CD8-positive, alpha-beta memory T cell (primary cell): ENCODE measurements at places on chromosomes 16 and 17. TPM values are rescaled to one million over a fixed set of nuclear protein-coding genes. Genes with fewer than 3 reads are reported as not detected.

The EVPL gene
- 0.11 TPM for total RNA-seq

DNA sequence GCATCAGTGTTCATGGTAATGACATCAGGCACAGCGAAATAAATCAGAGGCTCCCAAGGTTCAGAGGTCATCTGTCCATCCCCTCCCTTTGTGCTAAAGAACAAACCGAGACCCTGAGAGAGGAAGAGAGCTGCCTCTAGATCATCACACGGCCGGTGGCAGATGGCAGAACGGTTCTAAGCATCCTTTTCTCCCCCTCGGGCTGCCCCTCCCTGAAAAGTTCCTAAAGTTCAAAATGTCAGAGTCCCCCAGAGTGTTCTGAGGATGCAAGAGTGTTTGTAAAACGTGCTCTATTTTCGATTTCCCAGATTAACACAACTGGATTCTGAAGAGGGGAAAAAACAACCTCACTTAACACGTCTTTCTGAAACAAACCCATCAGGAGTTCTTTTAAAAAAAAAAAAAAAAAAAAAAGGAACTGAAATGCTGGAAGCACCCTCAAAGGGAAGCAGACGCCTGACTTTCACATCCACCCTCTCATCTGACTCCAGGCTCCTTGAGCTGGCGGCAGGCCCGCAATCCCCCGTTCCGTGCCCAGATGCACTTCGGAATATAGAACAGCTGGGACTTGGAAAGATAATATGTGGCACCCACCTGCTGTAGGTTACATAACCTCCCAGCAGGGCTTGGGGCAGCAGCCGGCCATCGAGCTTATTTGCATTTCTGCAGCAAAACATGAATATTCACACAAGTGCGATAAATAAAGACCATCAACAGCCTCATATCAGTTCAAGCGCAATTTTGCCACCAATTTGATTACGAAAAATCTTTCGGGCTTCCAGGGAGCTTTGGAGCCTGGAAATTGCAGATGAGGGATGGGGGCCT lies 115.5 kb upstream of the SMURF2 start:
- no peak for DNase-seq

DNA sequence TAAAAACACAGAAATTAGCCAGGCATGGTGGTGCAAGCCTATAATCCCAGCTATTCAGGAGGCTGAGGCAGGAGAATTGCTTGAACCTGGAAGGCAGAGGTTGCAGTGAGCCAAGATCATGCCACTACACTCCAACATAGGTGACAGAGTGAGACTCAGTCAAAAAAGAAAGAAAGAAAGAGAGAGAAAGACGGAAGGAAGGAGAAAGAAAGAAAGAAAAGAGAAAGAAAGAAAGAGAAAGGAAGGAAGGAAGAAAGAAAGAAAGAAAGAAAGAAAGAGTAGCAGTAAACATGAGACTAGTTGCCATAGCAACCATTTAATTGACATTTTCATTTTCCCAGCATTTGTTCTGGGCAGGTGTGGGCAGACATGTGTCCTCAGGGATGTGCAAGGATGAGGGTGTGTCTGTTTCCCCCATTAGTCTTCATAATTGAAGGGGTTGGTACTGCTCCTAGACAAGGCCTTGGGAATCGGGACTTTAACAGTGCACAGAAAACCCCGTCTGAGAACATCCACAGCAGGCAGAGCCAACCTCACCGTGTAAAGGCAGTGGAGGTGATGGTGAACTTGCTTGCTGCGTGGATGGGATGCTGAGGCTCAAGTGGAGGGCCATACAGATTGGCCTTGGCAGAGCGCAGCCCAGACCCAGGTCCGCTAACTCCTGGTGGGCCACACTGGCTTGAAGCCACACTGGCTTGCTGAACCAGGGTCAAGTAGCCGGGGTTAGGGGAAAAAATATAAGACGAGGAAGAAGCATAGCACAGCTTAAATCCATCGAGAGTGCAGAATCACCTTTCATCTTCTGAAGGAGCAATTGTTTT lies 35.2 kb upstream of the KIFC3 start:
- DNase-seq = no peak

- no peak for DNase-seq
These were observed 21.6 kb upstream of the ADCY7 start for GRCh38 chr16:50244504-50245416.

The KRTAP16-1 gene
- total RNA-seq = not detected

The TEKT3 gene
- not detected for total RNA-seq

GRCh38 chr16:84986879-84987278 lies 24.5 kb downstream of the ZDHHC7 start:
- no peak for DNase-seq

DNA sequence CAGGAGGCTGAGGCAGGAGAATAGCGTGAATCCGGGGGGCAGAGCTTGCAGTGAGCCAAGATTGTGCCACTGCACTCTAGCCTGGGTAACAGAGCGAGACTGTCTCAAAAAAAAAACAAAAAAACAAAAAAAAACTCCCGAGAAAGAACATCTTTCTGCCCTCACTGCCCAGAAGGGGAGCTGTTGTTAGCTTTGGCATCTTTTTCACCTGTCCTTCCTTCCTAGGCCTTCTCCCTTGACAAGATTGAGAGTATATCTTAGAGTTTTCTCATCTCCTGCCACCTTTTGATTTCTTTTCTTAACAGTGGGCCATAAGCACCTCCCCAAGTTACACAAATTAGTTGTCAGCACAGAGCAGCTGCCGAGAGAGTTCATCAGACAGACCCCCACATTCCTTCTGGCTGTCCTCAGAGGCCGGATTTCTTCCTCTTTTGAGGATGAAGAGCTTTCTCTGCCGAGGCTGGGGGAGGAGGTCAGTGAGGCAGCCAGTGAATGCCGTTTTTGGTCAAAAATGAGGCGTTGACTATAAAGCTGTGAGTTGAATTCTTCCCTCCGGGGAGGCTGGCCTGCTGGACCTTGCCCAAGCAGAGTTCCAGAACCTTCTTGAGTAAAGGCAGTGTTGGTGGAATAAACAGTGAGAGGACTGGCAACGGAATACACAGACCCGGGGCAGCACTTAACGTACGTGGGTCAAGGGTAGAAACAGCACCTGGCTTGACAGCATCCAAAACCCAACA lies 127.0 kb downstream of the ABCC6 start:
- DNase-seq = no peak

The SPIRE2 gene
- 0.37 TPM for total RNA-seq

DNA sequence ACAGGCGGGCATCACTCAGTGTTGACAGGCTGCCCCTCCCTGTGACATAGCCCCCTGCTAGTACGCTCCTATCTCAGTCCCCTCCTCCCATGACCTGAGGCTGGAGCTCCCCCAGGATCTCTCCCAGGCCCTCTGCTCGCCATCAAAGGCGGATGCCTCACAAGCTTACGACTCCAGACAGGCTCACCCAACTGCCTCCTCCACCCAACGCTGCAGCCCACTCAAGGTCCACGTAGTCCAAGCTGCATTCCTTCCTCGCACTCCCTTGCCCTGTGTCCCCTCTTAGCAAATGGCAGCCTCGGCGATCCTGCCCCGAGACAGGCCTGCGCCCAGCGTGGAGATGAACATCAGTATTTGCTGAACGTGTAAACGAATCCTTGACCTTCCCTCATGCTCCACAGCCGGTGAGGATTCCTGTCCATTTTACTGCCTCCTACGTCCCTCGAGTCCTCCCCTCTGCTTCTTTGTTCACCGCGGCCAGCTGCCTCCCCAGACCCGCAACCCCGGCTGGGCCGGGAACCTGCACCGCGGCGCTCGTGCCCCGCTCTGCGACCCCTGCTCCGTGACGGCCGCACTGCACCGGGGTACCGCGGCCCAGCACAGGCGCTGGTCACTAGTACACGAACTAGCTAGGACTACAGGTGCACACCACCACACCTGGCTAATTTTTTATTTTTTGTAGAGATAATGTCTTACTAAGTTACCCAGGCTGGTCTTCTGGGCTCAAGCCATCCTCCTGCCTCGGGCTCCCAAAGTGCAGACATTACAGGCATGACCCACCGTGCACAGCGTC lies 838 bp upstream of the TMEM97 start:
- no peak for DNase-seq

The WFIKKN2 gene
- not detected for total RNA-seq

The CARD14 gene
- total RNA-seq = not detected

DNA sequence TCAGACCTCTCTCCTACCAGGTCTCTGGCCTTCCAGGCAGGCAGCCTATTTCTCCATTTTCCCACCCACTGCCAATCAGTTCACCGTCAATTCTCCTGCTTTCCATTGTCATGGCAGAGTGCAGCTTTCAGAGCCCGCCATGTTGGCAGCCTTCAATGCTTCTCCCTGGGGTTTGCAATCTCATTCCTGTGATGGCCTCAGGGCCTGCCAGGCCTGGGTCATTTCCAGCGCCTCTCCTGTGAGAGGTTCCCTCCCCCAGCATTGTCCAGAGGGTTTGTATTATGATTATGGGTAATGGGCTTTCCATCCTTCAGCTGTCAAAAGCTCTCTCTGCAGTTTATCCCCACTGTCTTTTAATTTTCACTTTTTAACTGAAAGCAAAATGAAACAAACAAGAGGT lies 716.6 kb upstream of the CDH8 start:
- no peak for DNase-seq

The KCNAB3 gene
- total RNA-seq = 6.7 TPM

The CNGB1 gene
- not detected for total RNA-seq

GRCh38 chr17:52145476-52145875 lies 13.0 kb downstream of the CA10 start:
- no peak for DNase-seq

- peak; percentile 74 for DNase-seq
These were observed at the start of gene SKAP1 for GRCh38 chr17:48429638-48430586. SKAP1 (minus strand) TSS chr17:48430214.

- DNase-seq = no peak
These were observed 349.6 kb downstream of the KIF2B start for GRCh38 chr17:54172096-54172984.

DNA sequence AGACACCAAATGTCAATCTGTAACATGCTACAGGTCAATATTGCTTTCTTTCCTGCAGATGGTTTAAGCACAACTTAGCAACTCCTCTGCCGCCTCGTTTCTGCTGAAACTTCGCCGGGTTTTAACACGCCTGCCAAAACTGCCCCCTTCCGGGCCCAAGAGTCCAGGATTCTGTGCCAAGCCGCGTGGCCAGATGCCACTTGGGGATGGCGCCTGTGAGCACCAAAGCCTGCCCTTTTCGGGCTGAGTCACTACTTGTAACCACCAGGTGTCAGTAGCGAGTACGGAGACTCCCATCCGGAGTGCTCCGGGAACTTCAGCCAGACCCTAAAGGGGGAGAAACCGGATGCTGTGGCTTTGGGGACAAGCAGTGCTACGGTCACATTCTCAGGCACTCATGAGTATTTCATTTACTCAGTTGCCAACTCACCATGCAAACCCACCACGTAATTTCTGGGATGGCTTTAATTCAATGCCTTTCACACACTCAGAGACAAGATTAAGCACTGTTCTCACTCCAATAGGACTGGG lies 7.8 kb downstream of the PMP22 start:
- DNase-seq = peak; percentile 29

DNA sequence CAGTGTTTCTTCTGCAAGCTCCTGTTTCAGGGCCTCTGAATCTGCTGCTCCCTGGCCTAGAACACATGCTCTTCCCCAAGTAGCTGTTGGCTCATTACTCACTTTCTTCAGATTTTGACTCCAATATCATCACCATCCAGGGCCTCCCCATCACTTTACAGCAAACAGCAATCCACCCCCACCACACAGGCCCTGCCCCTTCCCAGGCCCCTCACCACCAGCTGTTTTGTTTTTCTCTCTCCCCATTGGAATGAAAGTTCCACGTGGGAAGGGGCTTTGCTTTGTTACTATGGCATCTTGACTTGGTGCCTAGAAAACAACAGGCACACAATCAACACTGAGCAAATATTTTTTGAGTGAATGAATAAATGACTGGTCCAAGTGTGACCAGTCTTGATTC lies 4.0 kb downstream of the TMEM170A start:
- DNase-seq = no peak

DNA sequence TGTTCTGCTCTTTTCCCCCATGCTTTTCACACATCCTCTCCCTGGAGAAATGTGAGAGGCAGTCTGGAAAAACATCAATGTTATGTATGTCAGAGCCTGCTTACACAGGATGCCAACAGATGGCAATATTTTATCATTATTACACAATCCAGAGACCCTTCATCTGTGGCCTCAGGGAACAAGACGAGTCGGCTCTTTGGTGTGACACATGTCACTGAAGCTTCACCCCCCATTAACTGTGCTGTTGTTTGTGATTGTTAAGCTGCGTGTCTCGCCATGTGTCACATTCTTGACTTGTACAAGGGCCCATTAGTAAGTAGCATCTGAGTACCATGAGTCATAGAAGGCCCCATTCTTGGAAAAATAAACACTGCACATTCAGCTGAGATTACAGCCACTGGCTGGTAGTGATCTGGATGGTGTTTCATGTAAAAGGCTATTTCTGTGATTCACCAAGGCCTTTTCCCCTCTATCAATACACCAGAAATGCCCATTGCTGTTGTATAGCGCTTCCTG lies 682.1 kb upstream of the SOX9 start:
- DNase-seq = no peak

GRCh38 chr17:59329176-59330052 lies 2.0 kb upstream of the YPEL2 start:
- DNase-seq = peak; percentile 66

GRCh38 chr16:23871924-23872323 lies 36.1 kb downstream of the PRKCB start:
- no peak for DNase-seq

The TP53TG3F gene
- total RNA-seq = not detected

- no peak for DNase-seq
These were observed 1173.5 kb upstream of the GOT2 start for GRCh38 chr16:59907611-59908010.

The ZNF276 gene
- 36.6 TPM for total RNA-seq

- DNase-seq = no peak
These were observed 38.4 kb downstream of the HNF1B start for GRCh38 chr17:37706446-37706845.

GRCh38 chr17:40073454-40074174 lies 10.8 kb downstream of the THRA start:
- DNase-seq = no peak

DNA sequence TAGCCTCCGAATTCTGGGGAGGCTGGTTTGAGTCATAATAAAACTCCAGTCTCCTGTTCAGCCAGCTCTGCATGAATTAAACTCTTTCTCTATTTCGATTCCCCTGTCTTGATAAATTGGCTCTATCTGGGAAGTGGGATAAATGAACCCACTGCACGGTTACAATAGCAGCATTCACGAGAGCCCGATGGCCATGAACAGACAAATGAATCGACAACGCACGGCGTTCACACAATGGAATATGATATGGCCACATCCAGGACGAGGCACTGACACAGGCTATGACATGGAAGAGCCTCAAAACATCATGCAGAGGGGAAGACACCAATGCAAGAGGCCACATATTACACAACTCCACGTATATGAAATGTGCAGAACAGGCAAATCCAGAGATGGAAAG lies 5.6 kb upstream of the CARD14 start:
- DNase-seq = no peak
